ENCODE measurements at places on chromosomes 2 and 18.
A peak's percentile ranks its signal among the peaks of the same experiment; 100 is the strongest.

DNA sequence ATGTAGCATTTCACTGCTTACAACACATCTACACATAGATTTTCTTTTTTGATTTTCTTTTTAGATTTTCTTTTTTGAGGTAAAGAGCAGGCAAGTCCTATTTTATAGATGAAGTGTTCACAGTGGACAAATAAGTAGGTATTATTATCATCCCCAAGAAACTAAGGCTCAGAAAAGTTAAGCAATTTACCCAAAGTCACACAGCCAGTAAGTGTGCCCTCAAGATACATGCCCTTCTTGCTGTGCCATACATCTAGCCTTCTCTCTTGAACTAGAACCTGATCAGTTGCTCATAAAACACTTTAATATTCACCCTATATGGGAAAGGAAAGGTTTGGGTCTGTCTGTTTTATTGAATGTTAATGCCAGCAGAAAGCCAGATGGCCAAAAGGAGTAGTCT is 50.3 kb downstream of the DAPL1 start:
- no peak for DNase-seq

- no peak for DNase-seq
These were observed 356.5 kb downstream of the IRS1 start for GRCh38 chr2:226443112-226443511.

DNA sequence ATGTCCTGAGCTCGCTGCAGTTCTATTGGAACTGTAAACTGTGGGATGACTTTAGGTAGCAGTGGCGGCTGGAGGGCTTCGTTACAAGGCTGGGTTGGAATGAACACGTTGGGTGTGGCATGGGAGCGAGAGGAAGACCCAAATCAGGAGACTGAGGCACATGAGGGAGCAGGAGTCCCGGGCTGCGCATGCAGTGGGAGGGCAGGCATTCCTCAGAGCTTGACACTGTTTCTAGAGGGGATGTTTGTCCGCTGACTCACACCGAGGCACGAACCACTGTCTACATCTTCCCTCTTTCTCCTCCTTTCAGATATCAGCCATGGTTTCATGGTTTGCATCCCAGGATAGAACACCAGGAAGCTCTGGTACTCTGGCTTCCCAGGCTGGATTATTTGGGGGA is 40.6 kb upstream of the LAMA1 start:
- no peak for DNase-seq

DNA sequence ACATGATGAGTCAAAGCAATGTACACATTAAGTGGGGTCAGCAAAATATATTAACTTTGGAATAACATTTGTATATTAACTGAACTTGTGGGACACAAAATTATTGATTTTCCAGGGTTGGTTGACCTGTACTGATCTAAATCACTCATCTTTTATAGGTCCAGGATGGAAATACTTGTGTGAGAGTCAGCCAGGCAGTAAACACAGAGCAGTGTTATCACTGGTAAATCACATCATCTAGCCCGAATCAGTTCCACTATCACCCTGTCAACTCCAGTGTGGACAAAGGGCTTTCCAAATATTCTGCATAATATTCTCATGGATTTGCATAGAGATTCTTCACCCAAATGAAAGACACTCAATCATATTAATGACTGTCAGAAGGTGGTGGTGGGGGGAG is 295.7 kb downstream of the LRP1B start:
- DNase-seq, result no peak

DNA sequence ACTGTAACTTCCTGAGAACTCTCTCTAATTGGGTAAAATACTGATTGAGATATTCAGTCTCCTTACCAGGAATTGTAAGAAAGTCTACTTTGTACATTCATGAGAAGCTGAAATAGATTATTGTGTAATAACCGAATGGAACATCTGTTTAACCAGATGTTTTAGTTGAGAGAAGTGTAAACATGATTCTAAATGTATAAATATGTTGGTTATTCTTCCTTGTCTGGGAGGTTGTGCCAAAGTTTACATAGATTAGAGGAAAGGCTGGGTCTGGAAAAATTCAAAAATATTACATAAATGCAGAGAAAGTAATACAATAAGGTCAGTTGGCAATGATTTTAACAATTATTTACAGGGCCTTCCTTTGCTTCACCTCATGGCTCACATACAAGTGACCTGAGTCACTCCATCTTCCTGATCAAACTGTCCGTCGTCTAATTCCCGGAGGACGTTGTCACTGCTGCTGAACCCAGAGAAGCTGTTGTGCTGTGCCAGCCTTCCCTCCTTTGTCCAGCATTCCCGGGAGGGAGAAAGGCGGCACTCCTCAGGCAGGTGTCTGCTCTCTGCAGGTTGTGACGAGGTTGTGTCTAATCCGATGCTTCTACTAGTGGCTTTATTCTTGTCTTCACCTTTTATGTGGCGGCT is 55.9 kb downstream of the MOB4 start:
- no peak for DNase-seq

GRCh38 chr18:74530584-74530862 is 3.8 kb upstream of the CNDP1 start:
- no peak for DNase-seq

- no peak for DNase-seq
These were observed 2.0 kb downstream of the VSNL1 start for GRCh38 chr2:17542471-17542870.

DNA sequence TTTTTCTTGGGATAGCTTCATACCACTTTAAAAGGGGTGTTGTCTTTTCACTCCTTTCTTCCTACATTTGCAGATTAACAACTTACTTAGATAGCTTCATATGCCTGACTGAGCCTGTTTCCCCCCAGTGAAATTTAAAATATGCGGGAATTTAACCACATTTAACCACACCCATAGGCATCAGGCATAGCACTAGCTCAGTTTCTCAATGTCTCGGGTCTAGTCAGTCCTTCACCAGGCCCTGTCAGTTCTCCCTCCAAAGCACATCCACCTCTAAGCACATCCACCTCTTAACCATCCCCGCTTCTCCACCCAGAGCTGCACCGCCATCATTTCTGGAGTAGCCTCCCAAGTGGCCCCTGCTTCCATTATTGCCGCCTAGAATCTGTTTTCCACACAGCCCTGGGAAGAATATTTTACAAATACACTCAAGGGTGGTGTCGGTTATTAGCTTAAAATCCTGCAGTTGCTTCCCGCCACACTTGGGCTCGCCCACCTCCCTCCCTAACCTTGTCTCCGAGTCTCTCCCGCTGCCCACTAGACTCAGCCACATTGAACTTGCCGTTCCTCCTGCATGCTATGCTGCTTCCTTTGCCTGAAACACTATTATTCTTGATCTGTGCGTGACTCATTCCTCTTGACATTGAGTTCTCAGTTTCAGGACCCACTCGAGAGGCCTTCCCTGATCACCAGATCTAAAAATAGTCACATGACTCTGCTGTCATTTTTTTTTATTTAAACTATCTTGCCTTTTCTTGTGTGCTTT is 68.3 kb downstream of the SPTBN1 start:
- DNase-seq, result no peak

DNA sequence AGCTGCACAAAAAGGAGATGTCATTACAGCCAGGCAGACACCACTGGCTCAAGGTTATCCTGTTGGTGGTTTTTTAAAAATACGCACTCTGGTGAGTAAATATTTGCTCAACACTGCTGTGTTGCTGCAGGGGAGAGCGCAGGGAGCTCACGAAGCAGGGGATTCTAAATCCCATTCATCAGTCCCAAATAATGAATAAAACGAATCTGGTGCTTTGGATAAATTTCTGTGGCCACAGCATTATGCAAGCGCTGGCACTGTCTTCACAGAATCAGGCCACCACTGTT is 256.2 kb downstream of the HDAC4 start:
- no peak for DNase-seq

GRCh38 chr2:181471226-181471625 is 14.0 kb downstream of the ITGA4 start:
- no peak for DNase-seq

DNA sequence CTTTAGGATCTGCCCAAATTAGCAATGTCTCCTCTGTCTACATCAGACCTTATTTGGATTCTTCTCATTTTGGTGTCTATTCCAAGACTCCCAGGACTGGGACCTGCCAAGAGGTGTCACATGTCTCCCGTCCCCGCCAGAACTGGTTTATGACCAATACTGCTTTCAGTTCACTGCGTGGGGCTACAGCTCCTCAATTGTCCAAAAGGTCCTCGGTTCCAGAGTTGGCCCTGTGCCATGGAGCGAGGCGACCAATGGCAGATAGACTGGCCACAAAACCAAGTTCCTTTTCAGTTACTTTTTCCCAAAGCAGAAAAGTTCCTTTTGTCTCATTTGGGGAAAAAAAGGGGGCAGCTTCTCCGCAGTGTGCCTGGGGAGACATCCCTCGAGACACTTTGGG is 144.1 kb upstream of the ZNF236 start:
- DNase-seq, result peak; percentile 70

DNA sequence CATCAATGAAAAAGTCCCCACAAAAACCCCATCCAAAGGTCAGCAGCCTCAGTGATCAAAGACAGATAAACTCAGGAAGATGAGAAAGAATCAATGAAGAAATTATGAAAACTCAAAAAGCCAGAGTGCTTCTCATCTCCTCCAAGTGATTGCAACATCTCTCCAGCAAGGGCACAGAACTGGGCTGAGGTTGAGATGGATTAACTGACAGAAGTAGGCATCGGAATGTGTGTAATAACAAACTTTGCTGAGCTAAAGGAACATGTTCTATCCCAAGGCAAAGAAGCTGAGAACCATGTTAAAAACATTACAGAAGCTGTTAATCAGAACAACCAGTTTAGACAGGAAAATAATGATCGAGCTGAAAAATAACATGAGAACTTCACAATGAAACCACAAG is 442.8 kb upstream of the SYT4 start:
- DNase-seq, result no peak

GRCh38 chr2:166725927-166726924 is 162.1 kb upstream of the XIRP2 start:
- DNase-seq, result no peak

GRCh38 chr2:240213476-240214421 is 73.3 kb upstream of the OTOS start:
- peak; percentile 35 for DNase-seq

- DNase-seq, result no peak
These were observed 38.1 kb downstream of the PIK3C3 start for GRCh38 chr18:41993151-41993550.

DNA sequence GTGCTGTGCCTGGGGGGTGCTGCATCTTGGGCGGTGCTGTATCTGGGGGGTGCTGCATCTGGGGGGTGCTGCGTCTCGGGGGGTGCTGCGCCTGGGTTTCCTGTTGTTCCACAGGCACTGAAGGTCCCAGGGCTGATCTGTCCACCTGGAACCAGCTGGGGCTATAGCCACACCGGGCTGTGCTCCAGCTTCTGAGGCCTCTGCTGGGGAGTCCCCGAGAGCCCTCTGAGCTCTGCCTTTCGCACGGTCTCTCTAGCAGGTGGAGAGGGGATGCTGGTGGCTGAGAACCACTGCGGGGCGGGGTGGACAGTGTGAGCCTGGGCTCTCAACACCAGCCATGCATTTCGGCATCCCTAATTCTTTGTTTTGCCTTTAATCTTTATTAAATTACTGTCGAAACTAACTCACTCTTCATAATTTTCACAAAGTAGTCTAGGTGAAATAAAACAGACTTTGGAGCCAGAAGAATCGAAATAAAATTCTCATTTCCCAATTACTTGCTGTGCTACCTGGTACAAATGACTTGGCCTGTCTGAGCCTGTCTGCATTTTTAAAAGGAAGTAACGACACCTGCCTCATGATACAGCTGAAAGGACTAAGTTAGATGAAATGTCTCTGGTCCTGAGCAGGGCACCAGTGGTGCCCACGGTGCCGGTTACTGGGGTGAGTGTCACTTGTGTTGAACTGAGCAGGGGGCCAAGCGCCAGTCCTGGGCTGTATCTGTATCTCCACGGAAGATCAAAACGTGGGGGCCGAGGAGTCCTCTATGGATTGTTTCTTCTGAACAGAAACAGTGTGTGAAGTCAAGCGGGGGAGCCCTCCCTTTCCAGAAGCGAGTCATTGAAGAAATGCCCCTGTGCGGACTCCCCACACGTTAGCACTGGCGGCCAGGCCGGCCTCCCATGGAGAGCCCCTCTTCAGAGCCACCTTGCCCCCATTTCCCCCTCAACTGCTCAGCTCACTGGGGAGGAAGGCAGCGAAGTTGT is 142.0 kb downstream of the ASB1 start:
- no peak for DNase-seq

- DNase-seq, result no peak
These were observed 828.6 kb upstream of the POU3F3 start for GRCh38 chr2:104025295-104025694.

- DNase-seq, result peak; percentile 77
These were observed 413.8 kb downstream of the FBXO15 start for GRCh38 chr18:73733806-73734314.

GRCh38 chr18:9506046-9506792 is 30.9 kb downstream of the RALBP1 start:
- DNase-seq, result no peak

- peak; percentile 87 for DNase-seq
These were observed 103.9 kb downstream of the VIT start for GRCh38 chr2:36800381-36800780.

DNA sequence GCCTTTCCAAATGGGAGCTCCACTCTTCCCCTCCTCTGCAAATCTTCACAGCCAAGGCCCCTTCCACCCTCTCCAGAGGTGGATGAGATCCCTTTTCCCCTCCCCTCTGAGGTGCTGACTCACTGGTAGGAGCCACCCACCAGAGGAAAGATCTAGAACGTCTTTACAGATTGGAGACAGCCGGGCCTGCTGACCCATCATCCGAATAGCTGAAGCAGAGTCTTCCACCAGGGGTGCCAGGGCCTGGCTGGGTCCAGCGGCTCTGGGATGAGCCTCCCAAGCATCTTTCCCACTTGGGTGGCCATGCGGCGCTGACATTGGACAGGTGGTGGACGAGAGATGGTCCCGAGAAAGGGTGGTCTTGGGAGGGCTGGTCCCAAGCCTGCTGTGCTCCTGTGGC is 9.0 kb downstream of the ERFE start:
- DNase-seq, result peak; percentile 47

- DNase-seq, result no peak
These were observed 164.6 kb upstream of the SP5 start for GRCh38 chr2:170550501-170550900.

- DNase-seq, result no peak
These were observed 17.1 kb upstream of the RUFY4 start for GRCh38 chr2:218051903-218052302.

DNA sequence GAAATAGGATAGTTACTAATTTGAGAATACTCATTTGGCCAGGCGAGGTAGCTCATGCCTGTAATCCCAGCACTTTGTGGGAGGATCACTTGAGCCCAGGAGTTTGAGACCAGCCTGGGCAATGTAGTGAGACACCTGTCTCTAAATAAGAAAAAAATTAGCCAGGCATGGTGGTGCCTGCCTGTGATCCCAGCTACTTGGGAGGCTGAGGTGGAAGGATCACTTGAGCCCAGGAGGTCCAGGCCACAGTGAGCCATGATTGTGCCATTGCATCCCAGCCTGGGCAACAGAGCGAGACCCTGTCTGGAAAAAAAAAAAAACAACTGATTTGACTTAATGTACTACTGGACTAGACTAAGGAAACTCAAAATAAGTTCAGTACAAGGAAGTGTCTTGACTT is 32.7 kb upstream of the ZNF638 start:
- no peak for DNase-seq

GRCh38 chr2:178478439-178479274 is at the start of gene FKBP7:
Gene FKBP7, minus strand, starts transcription at chr2:178478600. Its CDS starts 101 bp downstream, at chr2:178478499.
- peak; percentile 92 for DNase-seq
